ENCODE measurements at places on chromosomes 6 and 20. TPM values are rescaled to one million over a fixed set of nuclear protein-coding genes. Genes with fewer than 3 reads are reported as not detected.

DNA sequence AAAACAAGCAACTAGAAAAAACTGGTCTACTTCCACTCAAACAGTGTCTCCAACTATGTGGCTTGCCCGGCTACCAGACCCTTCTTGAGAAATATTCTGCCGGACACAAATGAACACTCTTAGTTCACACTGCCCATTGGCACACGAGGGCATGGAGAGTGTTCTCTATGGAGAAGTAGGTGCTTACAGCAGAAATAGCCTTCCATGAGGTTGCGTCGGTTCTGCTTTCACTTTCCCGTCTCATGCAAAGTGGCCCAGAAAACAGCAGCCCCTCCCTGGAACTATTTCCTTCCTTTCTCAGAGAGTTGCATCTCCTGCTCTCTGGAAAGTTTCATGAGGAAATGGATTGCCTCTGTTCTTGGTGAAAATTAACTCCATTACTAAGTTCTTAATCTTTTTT, 9.5 kb upstream of the HLA-DOA start:
- DNase-seq, result peak; percentile 74

- no peak for DNase-seq
Measured at GRCh38 chr6:168638468-168639271, 197.7 kb downstream of the SMOC2 start.

DNA sequence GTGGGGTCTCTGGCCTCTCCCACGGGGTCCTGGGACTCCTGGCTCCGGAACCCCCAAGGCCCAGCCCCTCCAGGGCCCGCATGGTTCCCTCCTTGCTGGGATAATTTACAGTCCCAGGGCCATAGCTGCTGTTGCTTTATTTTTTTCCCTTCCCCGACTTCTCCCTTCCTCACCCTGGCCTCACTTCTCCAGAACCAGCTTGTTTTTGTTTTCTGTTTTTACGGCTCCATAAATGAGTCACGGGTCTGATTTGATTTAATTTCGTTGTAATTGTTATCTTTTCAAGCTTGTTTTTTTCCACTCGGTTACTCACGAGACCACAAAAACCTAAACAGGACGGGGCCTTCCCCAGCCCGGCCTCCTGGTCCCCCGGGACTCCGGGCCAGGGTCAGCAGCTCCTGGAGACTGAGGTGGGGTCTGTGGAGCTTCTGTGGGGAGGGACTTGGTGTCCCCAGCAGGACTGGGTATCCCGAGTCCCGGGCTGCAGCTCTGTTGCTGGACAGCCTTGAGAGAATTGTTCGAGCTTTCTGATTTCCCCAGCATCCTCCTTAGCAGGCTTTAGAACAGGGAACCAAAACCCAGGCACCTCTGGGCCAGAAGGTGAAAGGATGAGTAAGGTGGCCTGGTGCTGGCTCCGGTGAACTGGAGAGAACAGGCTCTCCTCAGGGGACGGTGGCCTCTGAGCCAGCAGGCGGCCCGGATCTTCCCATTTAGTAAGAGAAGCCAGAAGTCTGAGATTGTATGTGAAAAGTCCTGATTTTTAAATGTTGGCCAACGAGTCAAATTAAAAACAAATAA, 94.9 kb downstream of the CEBPB start:
- no peak for DNase-seq

DNA sequence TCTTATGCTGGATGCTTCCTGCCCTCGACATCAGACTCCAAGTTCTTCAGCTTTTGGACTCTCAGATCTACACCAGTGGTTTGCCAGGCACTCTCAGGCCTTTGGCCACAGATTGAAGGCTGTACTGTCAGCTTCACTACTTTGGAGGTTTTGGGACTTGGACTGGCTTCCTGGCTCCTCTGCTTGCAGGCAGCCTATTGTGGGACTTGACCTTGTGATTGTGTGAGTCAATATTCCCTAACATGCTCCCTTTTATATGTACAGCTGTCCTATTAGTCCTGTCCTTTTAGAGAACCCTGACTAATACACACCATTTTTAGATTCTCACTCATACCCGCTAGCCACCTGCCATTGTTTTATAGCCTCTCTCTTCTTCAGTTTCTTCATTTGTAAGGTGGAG, 382.1 kb upstream of the TSHZ2 start:
- DNase-seq, result no peak

The WFDC2 gene
- 0.95 TPM for total RNA-seq

The PRICKLE4 gene
- total RNA-seq, result 3.3 TPM

The SAPCD1 gene
- total RNA-seq, result 0.57 TPM

The TPX2 gene
- 1.2 TPM for total RNA-seq

The FERMT1 gene
- total RNA-seq, result 1.5 TPM

All from Right ventricle myocardium inferior (tissue), 1 donor.